ENCODE measurements at places on chromosomes 12 and 14.

- DNase-seq, result no peak
Measured at GRCh38 chr12:64656429-64656828, 46.1 kb downstream of the RASSF3 start.

GRCh38 chr12:15774819-15775218 lies 14.4 kb downstream of the EPS8 start:
- DNase-seq, result peak; percentile 64

GRCh38 chr12:52221912-52222457 lies 11.1 kb upstream of the KRT7 start:
- peak; percentile 62 for DNase-seq

DNA sequence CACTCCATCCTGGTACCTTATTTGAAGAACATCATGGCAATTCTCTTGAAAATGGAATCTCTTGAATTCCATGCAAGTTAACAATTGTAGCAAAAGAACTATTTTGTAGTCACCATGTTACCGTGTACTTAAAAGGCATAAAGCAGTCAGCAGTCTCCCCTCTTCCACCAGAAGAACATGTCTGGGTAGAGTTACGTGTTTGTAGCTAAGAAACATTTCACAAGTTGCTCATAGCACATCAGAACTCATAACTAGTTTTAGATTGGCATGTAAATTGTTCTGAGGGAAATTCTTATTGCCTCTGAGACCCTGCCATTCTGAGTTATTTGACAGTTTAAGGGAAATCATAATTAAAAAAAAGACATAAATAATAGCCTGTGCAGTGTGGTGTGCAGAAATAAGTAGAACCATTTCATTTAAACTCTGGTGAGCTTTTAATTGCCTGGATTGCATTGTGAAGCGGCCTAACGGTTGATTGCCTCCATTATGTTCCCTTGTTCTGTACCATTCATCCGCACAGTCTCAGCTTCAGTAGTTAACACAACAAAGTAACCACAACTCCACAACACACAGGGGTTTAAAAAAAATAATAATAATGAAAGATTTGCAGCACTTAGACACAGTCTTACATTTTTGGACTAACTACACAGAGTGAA lies 2.6 kb downstream of the LMO3 start:
- no peak for DNase-seq

- DNase-seq, result no peak
Measured at GRCh38 chr14:95533822-95534221, 1.0 kb upstream of the GLRX5 start.

DNA sequence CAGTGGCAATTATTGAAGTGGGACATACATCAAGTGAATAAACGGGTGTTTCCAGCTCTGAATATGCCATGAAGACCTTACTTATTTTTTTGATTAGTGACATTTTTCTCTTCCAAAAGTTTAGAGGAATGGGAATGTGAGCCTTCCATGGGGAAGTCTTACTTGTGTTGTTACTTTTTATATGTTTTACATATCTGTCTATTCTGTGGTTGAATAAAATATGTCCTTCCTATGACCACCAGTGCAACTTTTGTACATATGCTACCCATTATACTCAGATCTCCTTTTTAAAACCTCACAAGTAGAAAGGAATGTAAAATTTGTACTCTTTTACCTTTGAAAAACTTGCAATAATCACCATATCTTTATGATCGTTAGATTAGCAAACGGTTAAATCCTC lies 132.7 kb downstream of the MSRB3 start:
- no peak for DNase-seq

DNA sequence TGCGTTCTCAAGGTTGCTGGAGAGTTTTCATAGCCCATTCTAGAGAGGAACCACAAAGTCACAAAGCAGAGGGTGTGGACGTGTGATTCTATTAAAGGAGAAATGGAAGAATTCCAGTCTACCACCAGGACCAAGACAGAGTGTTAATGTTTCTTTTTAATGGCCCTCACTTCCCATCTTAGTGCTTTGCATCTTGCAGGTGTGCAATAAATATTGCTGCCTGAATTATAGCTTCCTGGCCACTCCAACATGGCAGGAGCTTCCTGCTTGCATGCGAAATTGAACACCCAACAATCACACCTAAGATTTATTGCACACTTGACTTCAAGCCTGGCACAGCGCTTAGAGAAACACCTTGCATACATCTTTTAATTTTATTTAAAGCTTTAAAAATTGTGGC lies 22.4 kb upstream of the PPP1CC start:
- DNase-seq, result no peak

DNA sequence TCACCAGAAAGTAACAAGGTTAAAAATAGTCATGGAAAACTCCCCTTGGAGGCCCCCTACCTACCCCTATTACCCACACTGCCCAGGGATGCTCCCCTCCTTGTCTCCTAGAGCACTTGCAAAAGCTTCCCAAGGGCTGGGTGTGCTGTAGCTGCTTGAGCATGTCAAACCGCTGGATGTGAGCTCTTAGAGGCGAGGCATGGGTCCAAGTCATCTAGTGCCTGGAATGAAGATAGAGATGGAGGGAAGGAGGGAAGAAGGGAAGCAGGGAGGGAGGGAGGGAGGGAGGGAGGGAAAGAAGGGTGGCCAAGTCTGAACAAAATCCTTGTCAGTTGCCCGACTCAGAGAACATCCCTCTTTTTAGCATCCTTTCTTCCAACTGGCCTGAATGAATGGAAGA lies 43.1 kb downstream of the LTBP2 start:
- DNase-seq, result no peak
